NT2/D1 (cell line): ENCODE measurements at places on chromosomes 1 and 21.

DNA sequence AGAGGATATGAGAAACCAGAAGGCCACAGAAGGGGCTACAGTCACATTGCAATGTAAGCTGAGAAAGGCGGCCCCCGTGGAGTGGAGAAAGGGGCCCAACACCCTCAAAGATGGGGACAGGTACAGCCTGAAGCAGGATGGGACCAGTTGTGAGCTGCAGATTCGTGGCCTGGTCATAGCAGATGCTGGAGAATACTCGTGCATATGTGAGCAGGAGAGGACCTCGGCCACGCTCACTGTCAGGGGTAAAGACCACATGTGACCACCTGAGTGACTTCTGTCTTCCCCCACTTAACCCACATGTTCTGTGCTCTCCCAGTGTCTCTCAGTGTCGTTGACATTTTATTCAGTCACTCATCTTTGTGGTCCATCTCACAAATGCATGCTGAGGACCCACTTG is 92.1 kb downstream of the OBSCN start:
- DNase-seq, result no peak

GRCh38 chr1:36885540-36886357 is 148.6 kb downstream of the GRIK3 start:
- peak; percentile 38 for DNase-seq

- DNase-seq, result no peak
Measured at GRCh38 chr1:112418099-112418892, 22.3 kb downstream of the CTTNBP2NL start.

DNA sequence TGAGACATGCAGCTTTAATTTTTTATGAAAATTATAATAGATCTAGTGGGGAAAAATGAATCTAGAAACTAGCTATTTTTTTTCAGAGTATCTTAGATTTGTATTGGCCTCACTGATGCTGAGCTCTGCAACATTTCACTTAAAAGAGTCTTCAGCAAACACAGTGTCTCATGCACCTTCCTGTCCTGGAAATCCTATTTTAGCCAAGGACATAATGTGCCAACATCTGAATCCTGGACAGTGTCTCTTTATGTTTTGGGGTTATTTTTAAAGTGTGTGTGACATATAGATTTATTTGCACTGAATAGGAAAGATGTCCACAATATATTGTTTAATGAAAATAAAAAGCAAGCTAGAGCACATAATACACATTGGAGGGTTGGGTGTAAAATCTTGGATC is 199.1 kb upstream of the FMN2 start:
- no peak for DNase-seq

DNA sequence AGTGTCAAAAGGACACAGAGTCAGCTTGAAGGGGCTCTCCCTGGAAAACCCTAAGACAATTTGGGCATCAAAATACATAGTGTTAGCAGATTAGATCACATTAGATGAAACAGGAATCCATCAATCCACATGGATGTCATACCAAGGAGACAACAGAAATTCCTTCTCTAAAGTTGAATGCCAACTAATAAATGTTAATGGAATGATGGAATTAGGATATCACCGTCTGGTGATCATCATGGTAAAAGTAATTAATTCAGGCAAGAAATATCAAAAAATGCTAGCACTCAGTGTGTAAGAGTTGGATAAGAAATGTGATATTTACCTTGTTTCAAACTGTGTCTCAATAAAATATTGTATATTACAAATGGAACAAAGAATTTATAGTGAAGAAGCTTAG is 10.9 kb upstream of the SLC25A24 start:
- DNase-seq, result no peak

DNA sequence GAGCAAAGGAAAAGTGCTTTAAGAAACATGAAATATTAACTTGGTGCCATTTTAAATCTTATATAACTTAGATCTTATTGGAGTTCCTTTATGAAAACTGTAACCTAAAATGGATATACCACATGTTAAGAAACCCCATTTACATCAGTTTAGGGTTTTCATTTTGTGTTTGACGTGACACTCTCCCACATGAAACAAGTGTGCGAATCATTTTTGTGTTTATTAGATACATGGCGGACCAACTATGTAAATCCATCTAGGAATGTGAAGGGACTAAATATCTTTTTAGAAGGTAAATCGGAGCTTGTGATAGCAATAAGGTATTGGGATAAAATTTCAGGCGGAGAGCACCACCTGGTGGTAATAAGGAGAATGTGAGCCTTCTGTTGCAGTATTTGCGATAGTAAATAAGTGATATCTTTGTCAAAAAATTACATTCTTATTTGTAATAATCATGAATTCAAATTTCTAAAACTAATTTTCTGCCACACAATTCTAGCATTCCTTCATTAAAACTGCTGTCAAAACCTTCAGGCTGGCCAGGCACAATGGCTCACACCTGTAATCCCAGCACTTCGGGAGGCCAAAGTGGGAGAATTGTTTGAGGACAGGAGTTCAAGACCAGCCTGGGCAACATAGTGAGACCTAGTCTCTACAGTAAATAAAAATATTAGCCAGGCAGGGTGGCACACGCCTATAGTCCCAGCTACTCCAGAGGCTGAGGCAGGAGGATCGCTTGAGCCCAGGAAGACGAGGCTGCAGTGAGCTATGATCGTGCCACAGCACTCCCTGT is 31.3 kb downstream of the SMAP2 start:
- DNase-seq, result peak; percentile 57

GRCh38 chr1:25810341-25811299 is 9.1 kb upstream of the MTFR1L start:
- peak; percentile 66 for DNase-seq

- no peak for DNase-seq
Measured at GRCh38 chr1:209689477-209689876, 14.3 kb downstream of the G0S2 start.

- DNase-seq, result no peak
Measured at GRCh38 chr1:173503391-173503790, 26.3 kb downstream of the PRDX6 start.

DNA sequence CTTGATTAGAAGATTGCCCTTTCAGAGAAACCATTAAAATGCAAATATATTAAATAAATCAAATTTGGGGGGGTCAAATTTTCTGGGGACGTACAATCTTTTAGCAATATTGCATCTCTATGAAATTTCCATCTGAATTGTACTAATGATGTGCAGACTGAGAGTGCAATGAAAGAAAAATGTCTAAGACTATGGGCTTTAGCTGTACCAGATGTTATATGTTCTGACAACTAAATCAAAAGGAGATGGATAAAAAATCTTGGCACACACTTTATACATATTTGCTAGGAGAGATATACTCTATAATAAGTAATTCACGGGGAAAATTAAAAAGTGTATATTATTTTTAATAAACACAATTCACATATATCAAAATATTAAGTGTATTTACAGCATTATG is 13.0 kb upstream of the PLPPR5 start:
- DNase-seq, result no peak

GRCh38 chr1:169945181-169945580 is 51.5 kb upstream of the SCYL3 start:
- DNase-seq, result no peak
